Foreskin fibroblast (primary cell): ENCODE measurements at places on chromosomes 12 and 14.

DNA sequence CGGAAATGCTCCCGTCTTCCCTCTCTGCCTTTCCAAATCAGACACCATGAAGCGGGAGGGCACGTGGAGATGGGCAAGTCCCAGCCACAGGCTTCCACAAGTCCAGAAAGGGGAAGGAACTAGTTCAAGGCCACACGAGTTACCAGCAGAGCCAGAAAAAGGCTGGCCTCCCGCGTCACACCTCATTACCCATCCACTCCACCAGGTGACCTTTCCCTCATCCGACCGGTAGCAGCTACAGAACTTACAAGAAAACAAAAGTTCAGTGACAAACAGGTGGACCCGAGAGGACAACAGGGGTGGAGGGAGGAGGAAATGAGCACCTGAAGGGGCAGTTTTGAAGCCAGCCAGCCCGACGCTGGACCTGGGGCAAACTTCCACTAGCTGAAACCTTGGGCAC is 46.9 kb downstream of the CHGA start:
- DNase-seq: no peak

GRCh38 chr12:86698641-86698980 is 442.4 kb upstream of the MGAT4C start:
- peak; percentile 80 for DNase-seq

- DNase-seq: no peak
Observed at GRCh38 chr12:43835264-43835655, 621 bp upstream of the TMEM117 start.

DNA sequence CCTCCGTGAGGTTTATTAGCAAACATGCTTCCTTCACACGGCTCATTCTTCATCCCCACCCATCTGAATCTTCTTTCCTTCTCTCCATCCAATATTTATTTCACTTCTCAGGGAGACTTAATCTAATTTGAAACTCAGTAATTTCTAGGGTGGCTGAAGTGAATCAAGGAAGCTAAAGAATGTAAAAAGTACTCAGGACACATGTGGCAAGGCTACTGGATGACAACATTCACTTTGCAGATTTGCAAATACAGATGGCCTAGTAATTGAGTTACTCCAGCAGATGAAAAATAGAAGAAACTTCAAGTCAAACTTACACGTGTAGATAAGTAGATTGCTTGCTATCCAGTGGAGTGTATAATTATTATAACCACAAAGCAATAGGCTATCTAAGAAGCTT is 15.4 kb upstream of the BEST3 start:
- no peak for DNase-seq

- peak; percentile 84 for DNase-seq
Observed at GRCh38 chr14:101761032-101761880, at the start of gene PPP2R5C. Gene PPP2R5C, plus strand, starts transcription at chr14:101761709. Its CDS starts 185 bp downstream, at chr14:101761894.

- DNase-seq: no peak
Observed at GRCh38 chr12:131478468-131478867, 232.4 kb upstream of the SFSWAP start.

- no peak for DNase-seq
Observed at GRCh38 chr14:62062645-62063044, 300.4 kb downstream of the SNAPC1 start.

DNA sequence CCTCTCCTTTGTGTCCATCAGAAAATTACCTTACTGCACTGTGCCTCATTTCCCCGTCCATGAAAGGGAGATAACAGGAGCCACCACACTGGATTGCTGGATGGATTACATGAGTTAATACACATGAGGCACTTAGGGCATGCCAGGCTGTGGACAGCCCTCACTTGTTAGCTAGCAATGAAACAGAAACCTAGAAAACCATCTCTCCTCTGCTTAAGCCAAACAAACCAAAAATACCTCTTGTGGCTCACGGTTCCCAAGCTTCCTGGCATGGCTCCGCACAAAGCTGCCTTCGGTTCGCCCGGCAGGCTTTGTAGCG is 660 bp upstream of the HCFC2 start:
- DNase-seq: no peak

- peak; percentile 76 for DNase-seq
Observed at GRCh38 chr14:96741151-96741977, 55.8 kb upstream of the VRK1 start.

- peak; percentile 47 for DNase-seq
Observed at GRCh38 chr14:56310643-56311042, 192.4 kb downstream of the PELI2 start.

GRCh38 chr12:14886271-14886670 is 617 bp upstream of the MGP start:
- DNase-seq: no peak

DNA sequence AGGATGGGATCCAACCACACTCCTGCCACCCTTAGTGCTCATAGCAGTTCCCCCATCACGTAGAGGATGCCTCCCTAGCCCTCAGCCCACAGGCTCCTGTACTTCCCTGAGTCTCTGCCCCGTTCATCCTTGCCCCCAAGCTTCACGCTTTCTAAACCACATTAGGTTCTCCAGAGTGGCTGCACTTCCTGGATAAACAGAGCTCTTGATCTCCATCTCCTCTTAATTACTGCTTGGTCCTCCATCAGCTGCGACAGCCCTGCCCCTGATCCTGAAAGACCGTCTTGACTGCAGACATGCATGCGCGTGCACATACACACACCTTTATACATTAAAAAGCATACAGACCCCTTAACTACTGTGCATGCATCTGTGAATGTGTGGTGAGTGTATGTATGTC is 530.0 kb downstream of the BCL11B start:
- no peak for DNase-seq

- DNase-seq: peak; percentile 80
Observed at GRCh38 chr14:75906680-75907280, 75.0 kb downstream of the TGFB3 start.
